ENCODE measurements at places on chromosomes 3 and 15. TPM values are rescaled to one million over a fixed set of nuclear protein-coding genes. Genes with fewer than 3 reads are reported as not detected.

Gene CPNE9
- not detected for total RNA-seq

Gene GOLGA6L7
- not detected for total RNA-seq

Gene ELP6
- total RNA-seq = 31.6 TPM

Gene SMCO1
- not detected for total RNA-seq

Gene CRYBG3
- 16.4 TPM for total RNA-seq

Gene RAD54L2
- total RNA-seq = 7.2 TPM

Gene MESP1
- 1.2 TPM for total RNA-seq

Gene NXPE3
- 25.3 TPM for total RNA-seq

Gene SLC2A2
- total RNA-seq = not detected

Gene CLDN18
- not detected for total RNA-seq

Gene IL17RD
- total RNA-seq = 1.00 TPM

Gene SCN11A
- 0.15 TPM for total RNA-seq

Gene GOLGA8T
- not detected for total RNA-seq

Gene CAMKV
- total RNA-seq = not detected

Gene SLC49A4
- 17.4 TPM for total RNA-seq

Gene ZNF80
- total RNA-seq = not detected

Gene IL12A
- 3.1 TPM for total RNA-seq

Gene TTC14
- total RNA-seq = 28.3 TPM
